ENCODE measurements at places on chromosomes 11 and 22.

- DNase-seq = no peak
Measured at GRCh38 chr11:4026389-4026788, 68.2 kb upstream of the RRM1 start.

GRCh38 chr11:111933872-111934271, 3.3 kb upstream of the DIXDC1 start:
- peak; percentile 56 for DNase-seq

DNA sequence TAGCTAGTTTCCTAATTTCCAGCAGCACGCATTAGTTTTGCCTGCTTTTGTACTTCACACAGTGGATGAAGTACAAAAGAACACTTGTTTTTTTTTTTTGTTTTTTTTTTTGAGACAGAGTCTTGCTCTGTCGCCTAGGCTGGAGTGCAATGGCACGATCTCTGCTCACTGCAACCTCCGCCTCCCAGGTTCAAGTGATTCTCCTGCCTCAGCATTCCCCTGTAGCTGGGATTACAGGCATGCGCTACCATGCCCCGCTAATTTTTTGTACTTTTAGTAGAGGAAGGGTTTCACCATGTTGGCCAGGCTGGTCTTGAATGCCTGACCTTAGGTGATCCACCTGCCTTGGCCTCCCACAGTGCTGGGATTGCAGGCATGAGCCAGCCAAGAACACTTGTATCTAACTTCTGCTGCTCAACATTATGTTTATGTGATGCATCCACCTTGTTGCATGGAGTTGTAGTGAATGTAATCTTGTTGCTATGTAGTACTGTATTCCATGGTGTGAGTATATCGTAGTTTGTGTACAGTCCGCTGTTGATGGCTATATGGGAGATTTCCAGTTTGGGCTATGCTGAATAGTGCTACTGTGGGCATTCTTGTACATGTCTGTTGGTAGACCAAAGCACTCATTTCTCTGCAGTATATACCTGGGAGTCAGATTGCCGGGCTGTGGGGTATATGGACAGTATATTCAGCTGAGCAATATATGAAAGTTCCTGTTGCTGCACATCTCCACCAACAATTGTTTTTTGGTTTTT, 17.3 kb downstream of the PACS1 start:
- no peak for DNase-seq

DNA sequence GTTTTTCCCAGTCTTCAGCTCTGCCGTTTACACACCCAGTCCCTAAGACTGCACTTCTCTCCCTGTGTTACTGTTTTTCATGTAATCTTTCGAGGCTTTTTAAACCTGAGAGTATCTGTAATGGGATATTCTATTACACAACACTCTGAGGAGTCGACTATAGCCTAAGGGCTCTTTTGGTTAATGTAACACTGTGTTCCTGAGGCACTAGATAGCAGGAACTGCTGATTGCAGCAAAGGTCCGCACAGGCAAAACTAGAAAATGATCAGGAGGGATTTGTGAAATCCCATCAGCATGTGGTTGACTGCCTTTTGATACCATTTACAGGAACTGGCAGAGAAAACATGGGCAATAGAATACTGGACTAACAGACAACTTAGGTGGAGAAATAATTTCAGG, 512.3 kb upstream of the RAG2 start:
- DNase-seq = no peak

GRCh38 chr11:73956876-73957653, 6.2 kb downstream of the DNAJB13 start:
- no peak for DNase-seq

DNA sequence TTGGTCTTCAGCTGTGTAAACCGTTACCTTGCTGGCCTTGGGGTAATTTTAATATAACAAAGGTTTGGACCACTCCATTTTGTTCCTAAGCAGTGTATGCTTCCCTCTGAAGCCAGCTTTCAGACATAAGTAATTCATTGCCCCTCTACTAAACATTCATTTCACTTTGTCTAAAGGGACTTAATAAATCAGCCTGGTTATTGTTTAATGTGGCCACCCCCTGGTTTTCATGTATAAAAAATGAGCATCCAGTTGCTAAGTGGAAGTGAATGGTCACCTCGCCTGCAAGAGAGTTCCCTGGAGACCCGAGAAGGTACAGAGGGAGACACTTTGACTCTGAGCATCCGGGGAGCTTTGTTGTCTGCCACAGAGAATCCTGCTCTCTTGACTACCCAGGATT, 3.9 kb downstream of the ABTB2 start:
- no peak for DNase-seq

DNA sequence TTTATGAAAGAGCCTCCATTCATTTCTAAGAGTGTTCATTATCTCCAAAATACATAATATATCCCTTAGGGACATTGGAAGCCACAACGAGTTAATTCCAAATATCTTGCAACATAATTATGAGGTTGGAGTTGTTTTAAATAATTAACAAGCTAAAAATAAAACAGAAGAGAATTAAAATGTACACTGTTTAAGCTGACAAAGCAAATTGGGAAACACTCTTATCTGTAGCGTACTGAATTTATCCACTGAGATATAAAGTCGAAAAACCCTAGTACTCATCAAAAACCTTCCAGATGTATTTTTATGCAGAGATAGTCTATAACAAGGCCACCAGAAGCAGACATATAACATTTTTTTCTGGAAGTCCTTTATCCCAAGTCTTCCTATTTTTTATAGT, 6.3 kb upstream of the OR5B2 start:
- DNase-seq = no peak

DNA sequence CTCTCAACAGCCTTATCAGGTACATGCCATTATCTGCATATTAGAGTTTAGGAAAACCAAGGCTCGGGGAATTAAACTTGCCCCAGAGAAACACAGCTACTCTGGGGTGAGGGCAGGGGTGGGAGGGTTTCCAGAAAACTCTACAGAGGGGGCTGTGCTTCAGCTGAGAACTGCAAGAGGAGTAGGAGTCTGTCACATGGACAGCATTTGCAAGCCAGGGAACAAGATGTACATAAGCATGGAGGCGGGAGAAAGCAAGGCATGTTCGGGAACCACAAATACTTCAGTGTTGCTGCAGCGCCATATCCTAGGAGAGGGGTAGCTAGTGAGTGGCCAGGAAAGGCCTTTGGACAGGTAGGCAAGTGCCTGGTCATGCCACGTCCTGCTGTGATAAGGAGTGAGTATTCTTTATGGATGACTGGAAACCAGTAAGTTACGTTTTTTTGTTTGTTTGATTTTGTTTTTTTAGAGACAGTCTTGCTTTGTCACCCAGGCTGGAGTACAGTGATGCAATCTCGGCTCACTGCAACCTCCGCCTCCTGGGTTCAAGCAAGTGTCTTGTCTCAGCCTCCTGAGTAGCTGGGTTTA, 57.2 kb downstream of the GRAMD1B start:
- no peak for DNase-seq

DNA sequence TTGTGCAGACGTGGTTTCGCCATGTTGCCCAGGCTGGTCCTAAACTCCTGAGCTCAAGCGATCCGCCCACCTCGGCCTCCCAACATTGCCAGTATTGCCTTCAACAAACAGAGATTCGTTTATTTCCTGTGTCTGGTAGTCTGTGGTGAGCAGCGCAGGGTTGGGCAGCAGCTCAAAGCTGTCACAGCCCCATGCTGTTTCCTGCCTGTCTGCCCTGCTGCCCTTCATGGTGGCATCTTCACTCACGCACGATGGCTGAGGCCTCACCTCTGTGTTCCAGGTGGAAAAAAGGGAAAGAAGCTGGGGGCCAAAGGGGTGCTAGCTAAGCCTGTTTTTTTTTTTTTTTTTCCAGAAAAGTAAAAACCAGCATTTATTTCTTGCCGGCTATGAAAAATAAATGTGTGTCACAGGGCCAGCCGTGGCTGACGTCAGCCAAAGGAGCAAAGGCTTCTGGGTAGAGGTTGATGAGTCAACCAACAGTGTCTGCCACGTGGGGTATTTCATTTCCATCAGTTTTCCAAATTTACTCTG, 28.8 kb downstream of the TBC1D22A start:
- DNase-seq = peak; percentile 48

DNA sequence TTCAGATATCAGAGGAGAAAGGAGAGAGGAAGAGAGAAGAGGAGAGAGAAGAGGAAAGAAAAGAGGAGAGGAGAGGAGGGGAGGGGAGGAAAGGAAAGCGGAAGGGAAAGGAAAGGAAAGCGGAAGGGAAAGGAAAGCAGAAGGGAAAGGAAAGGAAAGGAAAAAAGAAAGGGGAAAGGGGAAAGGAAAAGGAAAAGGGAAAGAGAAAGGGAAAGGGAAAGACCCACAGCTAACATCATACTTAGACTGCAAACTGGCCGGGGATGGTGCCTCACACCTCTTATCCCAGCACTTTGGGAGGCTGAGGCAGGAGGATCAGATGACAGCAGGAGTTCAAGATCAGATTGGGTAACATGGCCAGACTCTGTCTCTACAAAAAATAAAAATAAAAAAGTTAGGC, 11.4 kb downstream of the CHEK2 start:
- no peak for DNase-seq

GRCh38 chr11:128351168-128351567, 236.2 kb downstream of the ETS1 start:
- no peak for DNase-seq

DNA sequence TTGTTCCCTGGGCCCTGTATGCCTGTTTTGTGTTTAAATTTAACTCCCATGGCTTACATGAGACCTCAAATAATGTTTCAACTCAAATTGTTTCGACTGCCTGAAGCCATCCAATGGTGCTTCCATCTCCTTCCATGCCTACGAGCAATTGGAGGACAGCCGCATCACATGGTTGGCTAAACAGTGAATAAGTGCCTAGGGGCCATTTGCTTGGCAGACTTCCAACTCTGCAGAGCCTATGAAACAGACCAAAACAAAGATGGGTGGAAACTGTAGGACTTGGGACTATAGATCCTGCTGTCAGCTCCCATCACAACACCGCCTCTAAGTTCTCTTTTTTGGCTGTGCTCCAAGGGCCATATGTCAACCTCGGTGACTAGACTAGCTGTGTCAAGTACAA, 84.1 kb downstream of the PARVA start:
- DNase-seq = no peak

DNA sequence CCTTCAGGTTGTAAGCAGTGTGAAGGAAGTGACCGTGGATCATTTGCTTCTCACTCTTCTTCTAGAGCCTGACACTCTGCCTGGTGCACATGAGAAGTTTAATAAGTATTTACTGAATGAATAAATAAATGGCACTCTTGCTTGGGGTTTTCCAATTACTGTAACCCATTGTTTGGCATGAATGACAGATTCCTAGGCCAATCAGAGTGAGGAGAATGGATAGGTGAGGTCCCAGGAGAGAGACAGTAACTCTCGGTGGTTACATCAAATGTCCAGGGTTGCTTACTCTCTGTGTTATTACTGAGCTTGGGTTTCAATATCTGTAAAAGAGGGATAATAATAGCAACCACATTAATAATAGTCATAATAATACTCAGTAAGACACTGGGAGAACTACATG, 204.2 kb upstream of the ISX start:
- DNase-seq = no peak

DNA sequence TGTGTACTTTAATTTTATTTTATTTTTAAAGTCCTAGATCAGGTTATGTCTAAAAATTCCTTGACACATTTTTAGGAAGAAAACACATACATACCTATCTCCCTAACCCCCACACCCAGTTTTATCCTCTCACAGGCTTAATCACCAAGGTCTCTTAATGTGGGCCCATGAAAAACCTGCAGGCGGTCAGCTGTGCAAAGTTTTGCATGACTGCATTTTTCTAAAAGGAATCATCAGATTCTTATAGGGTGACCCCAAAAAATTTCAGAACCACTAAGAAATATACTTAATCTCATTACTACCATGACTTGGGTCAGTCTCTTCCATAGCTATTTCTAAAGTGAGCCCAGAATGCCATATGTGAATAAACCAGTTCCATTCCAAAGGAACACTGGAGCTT, 19.8 kb downstream of the SAA1 start:
- DNase-seq = no peak

GRCh38 chr11:44316659-44317240, 6.8 kb upstream of the ALX4 start:
- no peak for DNase-seq

GRCh38 chr22:23219822-23220484, 39.6 kb downstream of the BCR start:
- peak; percentile 56 for DNase-seq

DNA sequence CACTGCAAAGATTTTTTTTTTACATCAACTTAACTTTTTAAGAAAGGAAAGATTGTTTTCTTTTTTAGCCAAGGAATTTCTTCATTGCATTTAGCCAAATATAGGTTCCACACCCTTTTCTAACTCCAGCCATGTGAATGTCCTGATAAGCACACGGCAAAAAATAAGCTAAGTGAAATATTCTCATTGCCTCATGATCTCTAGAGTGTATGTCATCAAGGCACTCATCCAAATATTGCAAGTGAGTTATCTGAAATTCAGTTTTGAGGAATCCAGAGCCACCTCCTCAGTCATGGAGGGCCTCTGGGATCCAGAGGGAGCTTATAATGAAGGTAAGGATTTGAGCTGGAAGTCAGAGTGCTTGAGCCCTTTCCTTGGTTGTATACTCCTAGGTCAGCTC, 80.0 kb downstream of the BLID start:
- peak; percentile 76 for DNase-seq

DNA sequence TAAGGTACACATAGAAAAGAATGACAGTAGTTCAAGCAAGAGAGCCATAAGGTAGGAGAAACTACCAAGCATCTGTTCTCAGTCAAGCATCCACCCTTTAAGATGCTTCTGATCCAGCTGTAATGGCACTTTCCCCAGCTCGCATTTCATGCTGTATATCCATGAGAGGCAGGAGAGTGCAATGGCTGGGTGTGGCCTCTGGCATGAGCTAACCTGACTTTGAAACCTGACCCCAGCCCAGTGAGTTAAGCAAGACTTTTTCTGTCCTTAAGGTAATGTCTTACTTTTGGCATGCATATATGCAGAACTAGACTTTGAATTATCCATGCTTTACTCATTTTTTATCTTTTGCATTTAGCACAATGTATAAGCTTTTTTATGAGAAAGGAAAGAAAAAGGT, 79.8 kb upstream of the CNTN5 start:
- DNase-seq = no peak

GRCh38 chr11:72396041-72396440, 38.3 kb downstream of the CLPB start:
- DNase-seq = no peak

DNA sequence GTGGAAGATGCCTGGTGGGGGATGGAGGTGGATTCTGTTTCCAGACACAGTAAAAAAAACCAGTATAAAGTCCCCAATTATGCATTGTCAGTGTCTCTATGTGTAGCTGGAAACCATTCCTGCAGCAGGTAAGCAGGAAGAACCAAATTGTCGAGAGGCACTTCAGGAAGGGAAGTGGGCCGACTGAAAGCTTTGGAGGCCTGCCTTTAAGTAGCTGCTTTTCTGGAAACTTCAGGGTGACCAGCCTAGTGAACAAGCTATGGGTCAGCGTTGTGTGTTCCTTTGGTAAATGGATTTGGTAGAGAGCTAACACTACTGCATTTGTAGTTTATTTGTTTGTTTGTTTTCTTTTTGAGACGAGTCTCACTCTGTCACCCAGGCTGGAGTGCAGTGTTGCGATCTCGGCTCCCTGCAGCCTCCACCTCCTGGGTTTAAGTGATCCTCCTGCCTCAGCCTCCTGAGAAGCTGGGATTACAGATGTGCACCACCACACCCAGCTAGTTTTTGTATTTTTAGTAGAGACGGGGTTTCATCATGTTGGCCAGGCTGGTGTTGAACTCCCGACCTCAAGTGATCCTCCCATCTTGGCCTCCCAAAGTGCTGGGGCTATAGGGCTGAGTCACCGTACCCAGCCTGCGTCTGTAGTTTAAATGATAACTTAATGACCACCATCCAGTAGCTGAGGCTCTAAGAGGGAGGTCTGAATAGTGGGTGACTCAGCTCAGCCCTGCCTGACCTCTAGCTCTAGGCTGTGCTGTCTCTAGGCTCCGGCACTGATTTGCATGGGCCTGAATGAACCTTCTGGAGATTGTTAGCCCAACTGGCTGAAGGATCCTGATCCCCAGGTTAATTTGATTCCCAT, 12.8 kb downstream of the PTPRJ start:
- DNase-seq = peak; percentile 62

Measured in fibroblast of skin of abdomen (primary cell).